ENCODE measurements at places on chromosomes 4 and X. TPM values are rescaled to one million over a fixed set of nuclear protein-coding genes. Genes with fewer than 3 reads are reported as not detected.

DNA sequence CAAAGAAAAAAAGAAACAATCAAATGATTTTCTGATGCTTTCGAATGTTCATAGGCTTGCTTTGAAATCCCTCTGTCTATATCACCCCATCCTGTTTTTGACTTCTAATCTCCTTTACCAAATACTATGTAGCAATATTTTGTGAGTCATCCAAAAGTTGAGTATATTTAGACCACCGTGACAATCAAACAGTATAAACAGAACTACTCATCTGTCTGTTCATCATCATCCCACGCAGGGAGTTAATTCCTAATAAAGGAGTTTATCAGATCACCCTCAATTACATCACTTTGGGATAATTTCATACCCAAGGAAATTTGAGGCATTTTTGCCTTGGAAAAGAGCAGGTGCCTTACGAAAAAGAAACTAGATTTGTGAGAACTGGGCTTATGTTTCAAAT, 212.9 kb downstream of the CBR4 start:
- no peak for DNase-seq

DNA sequence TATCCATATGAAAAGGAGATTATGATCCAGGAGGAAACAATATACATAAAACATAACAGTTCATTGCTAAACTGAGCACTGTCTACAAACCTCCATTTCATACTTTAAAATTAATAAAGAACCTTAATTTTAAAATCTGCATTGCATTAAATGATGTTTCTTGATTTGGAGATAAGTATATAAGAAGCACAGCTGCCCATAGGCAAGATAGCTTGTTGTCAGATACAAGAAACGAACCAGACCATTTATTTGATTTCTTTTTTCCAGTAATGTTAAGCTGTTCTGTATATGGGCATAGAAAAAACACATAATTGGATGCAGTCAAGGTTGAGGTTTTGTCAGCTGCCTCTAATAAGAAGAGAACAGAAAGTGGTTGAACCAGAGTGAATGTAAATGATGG, 6.4 kb downstream of the GUF1 start:
- no peak for DNase-seq

- DNase-seq, result no peak
These were observed 15.3 kb downstream of the INTU start for GRCh38 chr4:127648061-127648460.

- no peak for DNase-seq
These were observed 516 bp upstream of the COX18 start for GRCh38 chr4:73070074-73070390.

- DNase-seq, result no peak
These were observed 575.7 kb downstream of the SPOCK3 start for GRCh38 chr4:166658585-166658984.

DNA sequence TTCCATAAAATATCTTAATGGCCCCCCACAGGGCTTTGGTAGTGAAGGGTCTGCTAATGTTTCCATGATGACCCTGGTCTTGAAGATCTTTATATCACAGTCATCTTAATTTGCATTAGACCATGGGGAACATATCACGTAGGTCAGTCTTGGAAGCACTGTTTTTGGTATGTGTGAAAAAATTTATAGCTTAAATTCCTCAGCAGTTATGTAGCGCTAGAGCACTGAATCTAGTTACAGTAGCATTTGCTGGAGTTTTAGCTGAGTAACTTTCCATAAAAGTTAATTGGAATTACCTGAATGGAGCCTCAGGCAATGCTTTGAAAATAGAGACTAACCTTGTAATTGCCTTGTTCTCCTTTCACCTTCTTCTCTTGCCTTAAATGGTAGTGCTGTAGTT, 648.8 kb downstream of the IQCM start:
- no peak for DNase-seq

GRCh38 chrX:68822641-68823410, 6.0 kb upstream of the EFNB1 start:
- DNase-seq, result no peak

DNA sequence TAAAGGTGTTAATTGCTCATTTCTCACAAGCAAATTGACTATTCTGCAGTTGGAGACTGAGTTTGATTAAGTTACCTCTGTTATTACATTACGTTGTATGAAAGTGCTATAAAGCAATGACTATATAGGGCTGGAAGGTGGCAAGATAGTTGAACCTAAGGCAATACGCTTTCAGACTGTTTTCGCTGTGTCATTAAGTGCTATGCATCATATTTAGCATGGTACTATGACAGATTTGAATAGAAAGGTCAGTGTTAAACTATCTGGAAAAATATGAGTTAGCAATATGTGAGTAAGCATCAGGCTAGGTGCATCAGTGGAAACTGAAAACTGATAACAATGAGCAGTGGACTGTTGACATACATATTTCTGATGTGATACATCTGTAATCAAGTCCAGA, 206.0 kb upstream of the ARHGAP24 start:
- no peak for DNase-seq

GRCh38 chr4:76494871-76495590, 60.0 kb downstream of the SHROOM3 start:
- DNase-seq, result no peak

Gene SMIM10L2A
- 0.10 TPM for polyA plus RNA-seq

Gene PNMA5
- not detected for polyA plus RNA-seq

Gene GRIA3
- not detected for polyA plus RNA-seq

All from CD8-positive, alpha-beta memory T cell (primary cell).